ENCODE measurements at places on chromosomes 5 and 9. TPM values are rescaled to one million over a fixed set of nuclear protein-coding genes. Genes with fewer than 3 reads are reported as not detected.

DNA sequence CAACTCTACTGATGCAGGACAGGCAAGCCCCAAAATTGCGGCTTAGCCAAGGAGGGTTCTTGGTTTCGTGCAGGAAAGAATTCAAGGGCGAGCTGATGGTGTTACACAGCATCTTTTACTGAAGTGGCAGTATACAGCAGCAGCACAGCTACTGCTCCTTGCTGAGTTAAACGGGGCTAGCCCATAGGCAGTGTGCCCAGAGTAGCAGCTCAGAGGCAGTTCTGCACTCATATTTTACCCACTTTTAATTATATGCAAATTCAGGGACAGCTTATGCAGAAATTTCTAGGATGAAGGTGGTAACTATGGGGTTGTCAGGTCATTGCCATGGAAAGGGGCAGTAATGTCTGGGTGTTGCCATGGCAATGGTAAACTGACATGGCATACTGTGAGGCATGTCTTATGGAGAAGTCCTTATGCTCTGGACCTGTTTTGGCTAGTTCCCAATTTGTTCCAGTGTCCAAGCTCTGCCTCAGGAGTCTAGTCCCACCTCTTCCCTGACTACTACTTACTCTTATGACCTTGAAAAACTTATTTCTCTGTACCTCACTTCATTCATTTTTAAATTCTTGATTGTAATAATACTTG is 2.0 kb upstream of the SPINK9 start:
- DNase-seq, result no peak

CCNH gene
- polyA plus RNA-seq, result 37.8 TPM

DNA sequence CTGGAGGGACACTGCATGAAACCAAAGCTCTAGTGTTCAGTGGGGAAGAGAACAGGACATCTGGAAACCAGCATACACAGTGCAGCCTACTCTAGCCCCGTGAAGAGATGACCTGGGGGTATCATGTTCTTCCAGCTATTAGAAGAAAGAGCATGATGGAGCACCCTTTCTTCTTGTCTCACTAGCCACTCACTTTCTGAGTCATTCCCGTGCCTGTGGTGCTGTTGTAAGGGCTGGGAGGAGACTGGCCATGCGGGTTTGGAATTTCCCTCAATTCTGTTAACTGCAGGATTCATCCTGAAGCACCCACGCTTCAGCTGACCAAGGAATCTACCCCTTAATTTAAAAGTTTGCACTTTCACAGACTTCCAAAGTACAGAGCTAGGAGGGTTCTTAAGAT is 137.0 kb downstream of the COL23A1 start:
- DNase-seq, result no peak

CENPK gene
- polyA plus RNA-seq, result 13.7 TPM

IFNA13 gene
- not detected for polyA plus RNA-seq
